Stimulated activated CD4-positive, alpha-beta T cell treated with anti-CD3 and anti-CD28 coated beads, Interleukin-2, amount 100 ng/mL, for 24 hours (primary cell): ENCODE measurements at places on chromosomes 16 and 17.

DNA sequence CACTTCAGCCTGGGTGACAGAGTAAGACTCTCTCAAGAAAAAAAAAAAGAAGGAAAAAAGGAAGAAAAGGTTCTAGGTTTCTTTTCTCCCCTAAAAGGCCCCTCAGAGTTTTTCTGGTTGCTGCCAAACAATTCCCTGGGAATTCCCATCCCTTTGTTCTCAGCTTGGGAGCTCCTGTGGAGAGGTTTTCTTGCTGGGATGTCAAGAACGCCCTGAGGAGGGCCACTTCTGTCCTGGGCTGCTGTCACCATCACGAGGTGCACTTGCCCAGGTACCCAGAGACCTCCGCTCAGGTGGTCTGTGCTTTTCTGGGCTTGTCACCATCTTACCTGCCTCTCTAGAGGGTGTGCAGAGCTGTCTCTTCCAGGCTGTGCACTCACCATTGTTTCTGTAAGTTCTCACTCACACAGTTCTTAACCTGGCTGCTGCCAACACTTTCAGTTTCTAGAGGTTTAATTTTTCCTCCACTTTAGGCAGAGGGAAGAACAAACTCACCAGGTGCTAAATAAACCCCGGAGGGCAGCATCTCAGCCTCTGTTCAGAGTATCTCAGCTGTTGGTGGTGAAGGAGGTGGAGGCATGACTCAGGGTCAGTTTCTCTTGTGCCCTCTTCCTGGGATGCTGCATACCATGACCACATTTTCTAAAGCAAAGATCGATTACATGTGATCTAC lies 2.4 kb upstream of the COX6A2 start:
- no peak for DNase-seq

- DNase-seq, result no peak
These were observed 54.9 kb upstream of the MYH10 start for GRCh38 chr17:8685381-8685780.

GRCh38 chr17:11637796-11638195 lies 39.5 kb downstream of the DNAH9 start:
- DNase-seq, result no peak

- DNase-seq, result no peak
These were observed 536.3 kb upstream of the EEF2KMT start for GRCh38 chr16:5633845-5634440.

DNA sequence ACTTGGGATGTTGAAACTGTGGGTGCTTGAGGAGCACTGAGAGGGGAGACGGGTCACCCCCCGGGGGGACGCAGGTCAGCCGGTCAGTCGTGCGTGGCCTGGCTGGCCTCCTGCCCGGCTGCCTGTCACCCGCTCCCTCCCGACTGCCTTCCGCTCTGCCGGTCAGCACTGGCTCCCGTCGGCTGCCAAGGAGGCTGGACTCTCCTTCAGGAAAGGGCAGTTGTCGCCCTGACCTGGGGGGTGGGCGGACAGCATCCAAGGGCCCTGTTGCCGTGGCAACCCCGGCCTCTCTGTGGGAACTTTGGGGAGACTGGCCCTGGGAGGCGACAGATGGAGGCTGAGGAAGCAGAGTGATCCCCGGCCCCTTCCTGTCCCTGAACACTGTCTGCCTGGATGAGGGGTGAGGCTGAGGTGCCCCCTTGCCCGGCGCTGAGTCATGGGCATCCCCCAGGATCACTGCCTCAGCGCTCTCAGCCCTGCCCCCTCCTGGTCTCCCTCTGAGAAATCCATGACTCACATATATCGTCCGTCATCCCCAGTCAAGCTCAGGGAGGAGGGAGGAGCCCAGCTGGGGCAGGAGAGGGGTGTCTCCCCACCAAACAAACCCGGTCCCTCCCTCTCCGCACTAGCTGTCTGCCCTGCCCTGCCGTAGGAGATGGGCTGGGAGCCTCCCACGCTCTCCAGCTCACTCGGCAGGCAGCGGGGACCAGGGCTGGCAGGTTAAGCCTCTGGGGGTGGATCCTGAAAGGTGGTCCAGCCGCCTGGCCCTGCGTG lies at the start of gene ADGRG1:
Gene ADGRG1, plus strand, starts transcription at position 623 of the 774 bp plus-strand sequence. CDS start 21,658 bp downstream, outside the sequence.
- peak; percentile 61 for DNase-seq

DNA sequence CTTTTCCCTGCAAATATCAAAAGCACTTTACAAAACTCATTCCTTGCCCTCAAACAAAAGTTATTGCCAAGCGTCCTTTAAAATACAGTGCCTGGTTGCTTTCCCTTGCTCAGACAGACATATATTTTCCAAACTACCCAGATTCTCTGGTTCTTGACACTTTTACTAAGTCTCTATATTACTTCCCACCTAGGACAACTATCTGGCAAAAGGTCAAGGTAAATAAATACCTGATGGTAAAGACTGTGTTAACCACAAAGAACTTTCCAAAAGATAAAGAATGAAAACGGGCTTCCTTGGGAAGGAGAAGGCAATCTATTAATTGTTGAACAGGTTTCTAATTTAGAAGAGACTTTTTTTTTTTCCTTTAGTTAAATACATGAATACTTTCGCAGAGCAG lies 1.9 kb downstream of the HS3ST3A1 start:
- no peak for DNase-seq
